ENCODE measurements at places on chromosomes 2 and 18. TPM values are rescaled to one million over a fixed set of nuclear protein-coding genes. Genes with fewer than 3 reads are reported as not detected.
A peak's percentile ranks its signal among the peaks of the same experiment; 100 is the strongest.

- H3K4me1 ChIP-seq = no peaks in the 10 kb centered on the region
- H3K27me3 ChIP-seq = no peaks in the 10 kb centered on the region
- no peak for DNase-seq
- peaks cover 8% of the 10 kb centered on the region for H3K36me3 ChIP-seq
- no peak overlapping the region for H3K27ac ChIP-seq
Measured at GRCh38 chr2:237714690-237715458, 83.7 kb upstream of the RBM44 start.

- no peaks in the 10 kb centered on the region for H3K36me3 ChIP-seq
- H3K27ac ChIP-seq = no peak overlapping the region
- DNase-seq = no peak
- H3K4me3 ChIP-seq = no peak overlapping the region
- H3K4me1 ChIP-seq = no peaks in the 10 kb centered on the region
Measured at GRCh38 chr2:137670111-137670510, 294.2 kb upstream of the HNMT start.

DNA sequence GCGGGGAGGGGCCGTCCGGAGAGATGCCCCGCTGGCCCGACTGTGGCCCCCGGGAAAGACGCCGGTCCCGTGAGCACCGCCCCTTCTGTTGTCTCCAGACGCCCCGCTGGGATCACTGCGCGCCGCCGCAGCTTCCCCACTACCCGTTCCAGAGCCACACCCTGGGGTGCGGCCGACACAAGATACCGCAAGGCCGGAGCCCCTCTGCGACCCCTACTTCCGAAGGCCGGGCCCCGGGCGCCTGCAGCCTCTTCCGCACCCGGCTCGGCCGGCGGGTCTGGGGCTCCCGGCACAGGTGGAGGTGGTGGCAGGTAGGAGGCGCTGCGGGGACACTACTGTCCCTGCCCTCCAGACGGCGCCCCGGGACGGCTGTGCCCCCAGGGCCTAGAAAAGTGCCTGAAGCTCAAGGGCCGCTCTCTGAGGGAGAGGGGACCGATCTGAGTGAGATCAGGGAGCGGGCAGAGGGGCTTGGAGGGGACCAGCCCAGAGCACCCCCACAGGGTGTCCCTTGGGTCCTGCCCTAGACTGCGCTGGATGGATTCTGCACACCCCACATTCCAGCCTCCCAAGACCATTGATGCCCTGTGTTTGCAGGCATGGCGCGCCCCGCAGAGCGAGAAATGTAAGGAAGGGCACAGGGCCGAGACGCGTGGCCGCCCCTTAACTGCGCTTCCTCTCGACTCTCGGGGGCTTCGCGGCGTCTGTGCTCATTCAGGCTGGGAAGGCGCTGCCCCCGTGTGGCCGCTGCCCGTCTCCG lies 80.0 kb downstream of the GFPT1 start:
- 0 out of 2 replicates have a peak, but pooled peaks cover 5% of the 10 kb centered on the region for H3K4me1 ChIP-seq
- H3K27ac ChIP-seq = no peak overlapping the region
- DNase-seq = no peak
- peaks cover 18% of the 10 kb centered on the region for H3K27me3 ChIP-seq
- H3K4me3 ChIP-seq = peak overlapping the region; percentile 45
- no peaks in the 10 kb centered on the region for H3K36me3 ChIP-seq

DNA sequence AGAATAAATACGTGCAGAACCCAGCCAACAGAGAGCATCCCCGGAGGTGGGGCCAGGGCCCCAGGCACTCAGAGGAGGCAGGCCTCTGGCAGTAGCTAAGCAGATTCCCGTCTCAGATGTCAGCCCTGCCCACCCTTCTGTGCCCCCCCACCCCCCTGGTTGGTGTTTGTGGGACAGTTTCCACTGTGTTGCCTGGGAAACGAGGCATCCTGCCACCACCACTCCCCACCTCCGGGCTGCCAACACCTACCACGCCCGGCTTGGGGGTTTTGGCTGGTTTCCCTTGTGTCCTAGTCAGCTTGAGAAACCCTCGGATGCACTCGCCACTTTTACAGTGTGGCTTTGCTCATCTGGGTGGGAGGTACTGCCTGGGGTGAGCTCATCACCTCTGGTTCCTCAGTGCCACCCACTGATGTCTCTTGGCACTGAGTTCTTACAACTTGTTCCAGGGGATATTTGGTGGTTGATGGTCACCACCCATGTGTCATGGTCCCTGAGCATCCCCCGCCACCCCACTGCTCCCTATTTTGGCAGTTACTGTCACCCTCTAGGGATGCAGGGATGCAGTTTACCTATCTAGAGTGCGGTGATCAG lies 72.4 kb upstream of the YWHAQ start:
- peaks cover 5% of the 10 kb centered on the region for H3K4me1 ChIP-seq
- H3K36me3 ChIP-seq = no peaks in the 10 kb centered on the region
- DNase-seq = no peak
- no peaks in the 10 kb centered on the region for H3K27me3 ChIP-seq
- H3K4me3 ChIP-seq = no peak overlapping the region

GRCh38 chr2:118294063-118294462 lies 205.8 kb downstream of the INSIG2 start:
- no peak overlapping the region for H3K4me3 ChIP-seq
- H3K4me1 ChIP-seq = no peaks in the 10 kb centered on the region
- H3K27ac ChIP-seq = no peak overlapping the region
- DNase-seq = no peak
- no peaks in the 10 kb centered on the region for H3K27me3 ChIP-seq

- no peak overlapping the region for H3K27ac ChIP-seq
- peaks cover 34% of the 10 kb centered on the region for H3K4me1 ChIP-seq
- no peak overlapping the region for H3K4me3 ChIP-seq
- H3K36me3 ChIP-seq = no peaks in the 10 kb centered on the region
- H3K27me3 ChIP-seq = no peaks in the 10 kb centered on the region
Measured at GRCh38 chr18:58611395-58612131, 17.3 kb downstream of the ALPK2 start.

DSG2 gene
- polyA plus RNA-seq = 27.4 TPM

TP53I3 gene
- 47.6 TPM for polyA plus RNA-seq
